ENCODE measurements at places on chromosomes 16 and 17.

GRCh38 chr17:34717092-34717491 is 137.7 kb downstream of the TMEM132E start:
- DNase-seq, result no peak

DNA sequence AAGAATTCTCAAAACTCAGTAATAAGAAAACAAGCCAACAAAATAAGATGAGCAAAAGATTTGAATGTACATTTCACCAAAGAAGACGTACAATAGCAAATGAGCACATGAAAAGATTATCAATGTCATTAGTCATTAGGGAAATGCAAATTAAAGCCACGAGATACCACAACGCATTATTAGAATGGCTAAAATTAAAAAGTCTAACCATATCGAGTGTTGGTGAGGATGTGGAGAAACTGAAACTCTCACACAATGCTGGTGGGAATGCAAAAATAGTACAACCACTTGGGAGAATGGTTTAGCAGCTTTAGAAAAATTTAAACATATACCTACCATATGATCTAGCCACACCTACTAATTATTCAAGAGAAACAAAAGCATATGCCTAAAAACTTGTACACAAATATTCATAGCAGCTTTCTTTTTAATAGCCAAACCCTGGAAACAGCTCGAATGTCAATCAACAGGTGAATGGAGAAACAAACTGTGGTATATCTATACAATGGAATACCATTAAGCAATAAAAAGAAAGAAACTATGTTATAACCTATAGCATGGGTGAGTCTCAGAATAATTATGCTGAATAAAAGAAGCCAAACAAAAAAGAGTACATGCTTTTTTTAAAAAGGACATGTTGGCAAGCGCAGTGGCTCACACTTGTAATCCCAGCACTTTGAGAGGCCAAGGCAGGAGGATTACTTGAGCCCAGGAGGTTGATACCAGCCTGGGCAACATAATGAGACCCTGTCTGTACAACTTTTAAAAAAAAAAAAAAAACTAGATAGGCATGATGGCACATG is 103.6 kb downstream of the LITAF start:
- DNase-seq, result no peak

- DNase-seq, result no peak
Observed at GRCh38 chr16:4332623-4333307, 16.9 kb downstream of the GLIS2 start.

DNA sequence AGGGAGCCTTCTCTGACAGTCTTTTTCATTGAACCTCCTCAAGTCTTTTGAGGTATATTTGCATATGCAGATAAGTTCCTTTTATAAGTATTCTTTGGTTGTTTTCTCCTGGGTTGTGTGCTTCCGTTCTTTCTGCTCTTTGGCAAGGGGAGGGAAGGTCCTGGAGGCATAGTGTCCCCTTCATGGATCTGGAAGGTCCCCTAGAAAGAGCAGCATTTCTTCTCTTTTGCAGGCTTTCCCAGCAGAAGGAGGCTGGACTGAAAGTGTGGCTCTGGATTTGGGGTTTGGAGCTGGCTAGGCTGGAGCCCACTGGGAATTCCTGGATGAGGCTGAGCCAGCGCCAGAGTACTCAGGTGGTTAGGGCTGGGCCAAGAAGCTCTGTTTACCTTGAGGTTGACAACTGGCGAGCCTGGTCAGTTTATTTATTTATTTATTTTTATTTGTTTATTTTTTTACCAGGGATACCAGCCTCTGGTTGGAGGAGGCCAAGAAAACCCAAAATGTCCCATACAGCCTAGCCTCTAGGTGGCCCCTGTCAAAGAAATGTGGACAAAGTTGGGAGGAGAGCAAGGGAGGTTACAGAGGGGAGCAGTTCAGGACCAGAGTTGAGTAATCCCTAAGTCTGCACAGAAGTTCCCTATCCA is 5.4 kb upstream of the TOP2A start:
- no peak for DNase-seq

- DNase-seq, result no peak
Observed at GRCh38 chr16:81928271-81928918, 82.9 kb downstream of the SDR42E1 start.

GRCh38 chr16:31711344-31711845 is 162.2 kb upstream of the ZNF267 start:
- no peak for DNase-seq

- DNase-seq, result no peak
Observed at GRCh38 chr17:9024497-9024896, 3.2 kb downstream of the NTN1 start.

DNA sequence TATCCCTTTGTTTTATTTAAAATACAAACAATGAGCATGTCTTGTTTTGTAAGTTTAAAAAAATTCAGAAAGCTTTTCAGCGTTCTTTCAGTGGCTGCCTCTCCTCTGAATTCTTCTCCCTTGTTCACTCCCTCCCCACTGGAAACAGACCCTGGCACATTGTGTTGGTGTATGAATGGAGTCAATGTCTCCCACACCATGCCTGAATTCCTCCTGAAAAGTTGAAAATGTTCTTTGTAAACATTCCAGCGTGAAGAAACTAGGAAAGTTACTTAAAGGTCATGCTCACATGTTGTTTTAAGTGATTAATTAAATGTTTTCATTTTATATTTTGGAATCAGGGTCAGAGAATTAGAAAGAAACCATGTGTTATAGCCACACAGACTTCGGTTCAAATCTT is 136.9 kb upstream of the DYNLRB2 start:
- no peak for DNase-seq

- no peak for DNase-seq
Observed at GRCh38 chr17:6539871-6540270, 16.5 kb downstream of the PITPNM3 start.

- DNase-seq, result peak; percentile 69
Observed at GRCh38 chr17:82592767-82593589, 55.3 kb downstream of the WDR45B start.

DNA sequence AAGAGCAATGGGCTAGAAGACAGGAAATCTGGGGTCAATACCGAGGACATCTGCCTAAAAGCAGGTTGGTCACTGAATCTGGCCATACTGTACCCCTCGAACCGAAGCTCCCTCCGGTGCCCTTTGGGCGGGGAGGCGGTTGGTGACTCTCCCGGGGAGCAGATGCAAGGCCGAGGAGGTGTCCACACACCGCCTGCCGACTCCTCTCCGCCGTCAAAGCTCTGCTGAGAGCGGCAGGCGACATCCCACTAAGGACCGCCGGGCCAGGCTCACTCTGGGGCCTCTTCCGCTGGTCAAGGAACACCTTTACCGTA is 458 bp downstream of the ZNF200 start:
- DNase-seq, result no peak

DNA sequence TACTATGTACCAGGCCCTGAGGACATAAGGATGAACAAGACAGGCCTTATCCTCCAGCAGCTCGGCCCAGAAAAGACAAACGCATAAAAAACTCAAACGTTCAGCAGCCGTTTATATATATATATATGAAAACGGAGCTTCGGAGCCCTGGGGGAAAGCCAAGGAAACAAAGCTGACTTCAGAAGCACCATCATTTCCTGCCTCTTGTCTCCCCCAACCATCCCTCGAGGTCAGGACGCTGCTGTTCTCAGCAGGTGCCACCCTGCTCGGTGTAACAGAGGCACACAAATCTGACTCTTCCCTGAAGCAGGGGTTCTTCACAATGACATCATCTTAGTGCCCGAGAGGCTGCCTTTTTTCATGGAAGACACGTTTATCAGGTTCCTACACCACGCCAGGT is 146.9 kb downstream of the ZNF423 start:
- DNase-seq, result no peak

GRCh38 chr17:5000237-5000639 is 2.5 kb downstream of the KIF1C start:
- DNase-seq, result no peak

DNA sequence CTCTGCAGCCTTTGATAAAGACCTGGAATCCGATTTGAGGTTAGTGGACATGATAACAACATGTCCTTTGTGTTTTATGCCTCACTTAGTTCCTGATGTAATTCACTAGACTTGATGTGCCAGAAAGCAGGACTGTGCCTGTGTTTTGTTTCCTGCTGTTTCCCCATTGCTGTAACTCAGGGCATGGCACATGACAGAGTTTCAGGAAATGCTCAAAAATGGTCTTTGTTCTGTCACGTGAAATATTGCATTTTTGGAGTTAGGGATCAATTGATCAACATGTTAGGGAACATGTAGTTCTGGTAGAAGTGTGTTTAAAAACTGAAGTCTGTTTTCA is 32.8 kb downstream of the DHX38 start:
- no peak for DNase-seq

- DNase-seq, result no peak
Observed at GRCh38 chr17:49565948-49566491, 9.7 kb upstream of the NXPH3 start.

DNA sequence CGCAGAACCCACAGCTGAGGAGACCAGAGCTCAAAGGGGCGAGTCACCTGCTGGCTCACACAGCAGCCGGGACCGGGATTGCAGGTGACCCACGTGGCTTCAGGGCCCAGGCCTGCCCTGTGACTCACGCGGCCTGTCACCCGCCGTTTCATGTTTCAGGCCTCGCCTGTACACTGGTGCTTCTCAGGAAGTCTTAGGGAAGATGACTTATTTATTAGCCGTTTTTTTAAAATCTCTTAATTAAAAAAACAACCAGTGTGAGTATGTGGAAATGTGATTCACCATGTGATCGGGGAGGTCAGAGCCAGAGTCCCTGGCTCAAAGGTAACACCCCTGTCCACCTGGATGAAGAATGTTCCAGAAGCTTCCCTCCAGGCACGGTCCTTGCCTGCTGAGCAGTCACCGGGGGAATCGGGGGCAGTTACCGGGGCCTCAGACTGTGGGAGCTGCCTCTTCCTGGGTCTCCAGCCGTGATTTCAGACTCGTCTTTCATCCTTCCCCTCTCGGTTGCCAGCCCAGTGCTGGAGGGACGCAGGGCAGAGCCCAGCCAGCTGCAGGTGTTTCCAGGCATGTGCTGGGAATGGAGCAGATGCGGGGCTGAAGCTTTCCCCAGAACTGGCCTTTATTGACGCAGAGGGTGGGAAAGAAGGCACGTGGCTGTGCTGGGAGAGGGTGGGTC is 49.3 kb downstream of the CMIP start:
- DNase-seq, result peak; percentile 57

DNA sequence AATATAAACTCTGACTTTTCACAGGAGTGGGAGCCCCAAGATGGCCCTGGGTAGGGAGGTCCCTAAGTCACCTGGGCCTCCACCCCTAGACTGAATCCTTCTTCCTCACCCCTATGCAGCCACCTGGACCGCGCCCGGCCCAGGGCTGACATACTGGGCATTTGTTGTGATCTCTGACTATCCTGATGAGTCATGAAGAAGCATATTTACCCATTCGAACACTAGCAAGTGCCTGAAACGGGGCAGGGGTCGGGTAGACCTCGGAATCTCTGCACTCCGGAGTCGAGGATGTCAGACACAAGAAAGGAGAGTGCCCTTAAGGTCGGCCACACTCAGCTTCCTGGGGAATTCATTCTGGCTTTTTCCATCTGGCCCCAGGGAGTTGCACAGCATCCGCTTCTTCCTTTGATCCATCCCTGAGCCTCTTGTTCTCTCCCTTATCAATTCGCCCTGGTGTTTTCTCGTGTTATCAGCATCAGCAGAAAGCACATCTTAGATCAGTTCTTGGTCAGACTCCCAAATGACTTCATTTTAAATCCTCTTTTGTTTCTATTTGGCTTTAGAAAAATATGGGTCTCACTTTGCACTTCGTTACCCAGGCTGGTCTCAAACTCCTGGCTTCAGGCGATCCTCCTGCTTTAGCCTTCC is 10.4 kb downstream of the METTL22 start:
- no peak for DNase-seq

GRCh38 chr17:36504156-36504545 is 17.7 kb downstream of the ZNHIT3 start:
- DNase-seq, result no peak

- DNase-seq, result peak; percentile 36
Observed at GRCh38 chr17:69473841-69474831, 59.6 kb downstream of the MAP2K6 start.

GRCh38 chr17:77058016-77058415 is 82.8 kb upstream of the SEC14L1 start:
- DNase-seq, result no peak

- no peak for DNase-seq
Observed at GRCh38 chr16:20049831-20050230, 23.9 kb downstream of the GPR139 start.

- DNase-seq, result no peak
Observed at GRCh38 chr16:88671806-88672205, 8.9 kb upstream of the MVD start.

DNA sequence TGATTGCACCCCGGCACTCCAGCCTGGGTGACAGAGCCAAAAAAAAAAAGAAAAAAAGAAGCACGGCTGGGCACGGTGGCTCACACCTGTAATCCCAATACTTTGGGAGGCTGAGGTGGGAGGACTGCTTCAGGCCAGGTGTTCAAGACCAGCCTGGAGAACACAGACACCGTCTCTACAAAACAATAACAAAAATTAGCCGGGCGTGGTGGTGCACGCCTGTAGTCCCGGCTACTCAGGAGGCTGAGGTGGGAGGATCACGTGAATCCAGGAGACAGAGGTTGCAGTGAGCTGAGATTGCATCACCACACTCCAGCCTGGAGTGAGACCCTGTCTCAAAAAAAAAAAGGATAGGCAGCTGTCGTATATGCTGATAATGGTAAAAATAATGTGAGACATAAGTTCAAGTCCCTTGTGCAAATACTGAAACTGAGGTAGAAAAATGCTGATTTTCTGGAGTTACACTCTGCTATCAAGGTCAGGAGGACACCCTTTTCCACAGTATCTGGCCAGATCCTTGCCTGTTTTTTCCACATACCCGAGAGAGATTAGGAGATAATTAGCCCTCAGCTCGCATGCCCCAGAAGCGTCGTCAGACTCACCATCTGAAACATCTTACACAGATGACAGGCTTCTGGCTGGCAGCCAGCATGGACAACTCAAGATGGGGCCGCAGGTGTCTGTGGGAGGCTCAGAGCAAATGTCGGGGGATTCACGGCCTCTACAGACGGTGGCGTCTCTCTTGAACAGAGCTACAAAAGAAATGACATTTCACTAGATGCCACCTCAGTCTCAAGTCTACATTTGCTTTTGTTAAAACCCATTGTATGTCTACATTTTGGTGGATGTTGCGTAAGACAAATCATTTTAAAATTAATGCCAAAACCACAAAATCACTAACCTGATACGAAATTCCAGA is 36.8 kb downstream of the WDR45B start:
- DNase-seq, result no peak

DNA sequence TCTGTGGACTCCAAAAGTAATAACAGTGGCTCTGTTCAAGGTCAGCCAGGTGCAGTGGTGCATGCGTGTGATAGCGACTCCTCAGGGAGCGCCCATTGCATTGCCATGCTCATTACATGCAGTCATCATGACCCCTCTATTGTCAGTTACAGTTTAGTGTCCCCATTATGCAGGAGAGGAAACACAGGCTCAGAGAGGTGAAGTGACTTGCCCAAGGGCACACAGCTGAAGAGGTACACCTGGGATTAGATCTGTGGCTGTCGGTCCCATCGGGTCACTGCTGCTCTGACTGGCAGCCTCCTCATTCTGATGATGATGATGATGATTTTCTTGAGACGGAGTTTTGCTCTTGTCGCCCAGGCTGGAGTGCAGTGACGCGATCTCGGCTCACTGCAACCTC is 7.6 kb downstream of the LAT start:
- no peak for DNase-seq

- DNase-seq, result no peak
Observed at GRCh38 chr17:42453439-42453838, 5.2 kb upstream of the ATP6V0A1 start.

- no peak for DNase-seq
Observed at GRCh38 chr16:12349936-12350850, 373.7 kb downstream of the SNX29 start.
